ENCODE measurements at places on chromosomes 7 and 10.

- no peak for DNase-seq
Observed at GRCh38 chr7:130191791-130192190, 13.4 kb downstream of the TMEM209 start.

DNA sequence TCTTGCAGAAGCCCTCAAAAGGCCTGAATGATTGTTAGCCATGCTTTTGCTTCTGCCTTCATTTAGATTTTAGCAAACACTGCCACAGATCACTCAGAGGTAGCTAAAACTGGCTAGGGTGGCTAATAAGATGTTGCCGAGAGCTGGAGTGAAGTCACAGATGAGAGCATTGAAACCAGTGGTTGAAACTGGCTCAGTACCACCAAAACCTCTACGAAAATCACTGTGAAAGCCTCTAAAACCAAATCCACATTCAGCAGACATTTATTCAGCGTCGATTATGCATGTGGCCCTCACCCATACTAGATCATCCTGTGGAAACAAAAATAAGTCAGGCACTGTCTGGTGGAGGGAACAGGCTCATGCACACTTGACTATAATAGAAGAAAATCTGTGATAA is 50.8 kb downstream of the PIK3CG start:
- no peak for DNase-seq

DNA sequence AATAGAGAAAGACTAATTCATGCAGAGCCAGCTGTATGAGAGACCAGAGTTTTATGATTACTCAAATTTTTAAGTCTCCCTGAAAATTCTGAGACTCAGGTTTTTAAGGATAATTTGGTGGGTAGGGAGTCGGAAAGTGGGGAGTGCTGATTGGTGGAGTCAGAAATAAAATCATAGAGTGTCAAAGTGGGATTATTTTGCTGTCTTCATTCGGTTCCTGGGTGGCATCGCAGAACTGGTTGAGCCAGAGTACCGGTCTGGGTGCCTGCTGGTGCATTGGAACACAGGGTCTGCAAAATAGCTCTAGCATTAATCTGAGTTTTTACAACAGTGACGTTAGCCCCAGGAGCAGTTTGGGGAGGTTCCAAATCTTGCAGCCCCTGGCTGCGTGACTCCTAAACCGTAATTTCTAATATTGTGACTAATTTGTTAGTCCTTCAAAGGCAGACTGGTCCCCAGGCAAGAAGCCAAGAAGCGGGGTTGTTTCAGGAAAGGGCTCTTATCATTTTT is 32.4 kb downstream of the GPRIN2 start:
- no peak for DNase-seq

GRCh38 chr7:155660758-155661093 is 16.3 kb downstream of the RBM33 start:
- no peak for DNase-seq

DNA sequence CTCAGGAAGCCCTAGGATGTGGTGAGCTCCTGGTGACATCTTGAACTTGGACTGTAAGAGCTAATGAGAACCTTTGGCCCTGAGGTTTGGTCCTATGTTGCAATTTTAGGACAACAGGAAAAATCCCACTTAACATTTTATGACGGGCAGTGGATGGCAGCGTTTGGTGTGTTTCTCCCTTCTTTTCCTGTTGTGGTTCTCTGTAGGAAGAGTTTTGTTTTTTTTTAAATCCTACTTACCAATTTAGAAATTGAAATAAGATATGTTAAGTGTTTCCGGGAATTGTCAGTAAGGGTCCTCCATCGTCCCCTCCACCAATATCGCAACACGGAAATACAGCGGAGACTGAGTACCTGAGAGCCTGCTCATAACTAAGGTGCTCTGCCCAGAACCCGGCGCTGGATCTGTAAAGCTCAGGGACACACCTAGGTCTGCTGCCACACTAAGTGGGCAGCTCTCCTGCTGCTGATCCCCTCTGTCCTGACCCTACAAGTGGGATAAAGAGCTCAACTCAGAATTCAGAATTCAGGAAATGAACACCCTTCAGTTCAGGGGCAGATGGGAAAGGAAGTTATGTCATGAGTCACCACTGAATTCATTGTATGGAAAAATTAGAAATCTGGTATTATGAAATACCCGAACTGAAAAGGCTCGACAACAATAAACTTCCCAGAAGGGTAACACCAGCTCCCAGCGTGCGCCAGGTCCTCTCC is 9.1 kb upstream of the PROSER2 start:
- DNase-seq: no peak

DNA sequence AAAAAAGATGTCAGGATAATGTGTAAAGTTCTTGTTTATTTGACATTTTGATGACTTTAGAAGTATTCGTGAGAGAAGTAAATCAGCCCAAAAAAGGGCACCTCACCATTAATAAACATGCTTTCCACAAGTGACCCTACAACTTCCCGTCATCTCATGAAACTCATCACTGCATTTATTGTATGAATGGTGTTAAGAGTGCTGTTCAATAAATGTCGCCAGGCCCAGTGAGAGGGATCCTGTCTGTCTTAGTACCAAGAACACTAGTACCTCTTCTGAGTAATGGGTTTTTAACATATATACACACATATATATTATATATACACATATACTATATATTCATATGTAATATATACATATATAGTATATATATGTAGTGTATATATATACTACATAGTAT is 61.9 kb downstream of the TMEM26 start:
- DNase-seq: no peak

DNA sequence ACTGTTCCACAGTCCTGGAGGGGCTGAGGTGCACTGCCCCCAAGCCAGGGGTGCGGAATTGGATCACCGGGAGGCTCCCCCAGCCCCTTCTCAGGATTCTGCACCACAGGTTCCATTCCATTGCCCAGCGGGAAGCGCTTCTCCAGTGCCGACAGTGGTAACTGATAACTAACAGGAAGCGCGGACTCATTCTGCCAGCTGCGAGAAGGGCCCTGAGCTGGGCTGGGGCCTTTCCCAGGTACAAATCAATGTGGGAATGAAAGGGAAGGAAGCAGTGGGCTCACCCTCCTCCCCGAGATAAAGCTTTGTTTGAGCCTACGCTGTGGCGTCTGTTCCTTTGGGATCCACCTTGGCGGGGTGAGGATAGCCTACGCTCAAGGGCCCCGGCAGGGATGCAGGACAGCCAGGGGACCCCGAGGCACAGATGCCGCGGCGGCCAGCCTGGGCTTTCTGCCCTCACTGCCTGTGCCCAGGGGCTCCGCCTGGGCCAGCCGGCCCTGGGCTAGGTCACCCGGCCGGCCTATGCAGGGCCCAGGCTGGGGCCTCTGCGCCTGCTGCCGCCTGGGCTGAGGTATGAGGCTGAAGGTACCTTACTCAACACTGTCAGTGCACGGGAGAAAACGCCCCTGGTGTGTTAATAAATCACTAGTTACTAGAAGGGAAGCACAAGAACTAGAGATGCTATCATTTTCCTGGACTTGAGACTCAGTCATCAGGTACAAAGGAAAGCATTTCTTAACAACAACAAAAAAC is 39.4 kb downstream of the EN2 start:
- DNase-seq: no peak

DNA sequence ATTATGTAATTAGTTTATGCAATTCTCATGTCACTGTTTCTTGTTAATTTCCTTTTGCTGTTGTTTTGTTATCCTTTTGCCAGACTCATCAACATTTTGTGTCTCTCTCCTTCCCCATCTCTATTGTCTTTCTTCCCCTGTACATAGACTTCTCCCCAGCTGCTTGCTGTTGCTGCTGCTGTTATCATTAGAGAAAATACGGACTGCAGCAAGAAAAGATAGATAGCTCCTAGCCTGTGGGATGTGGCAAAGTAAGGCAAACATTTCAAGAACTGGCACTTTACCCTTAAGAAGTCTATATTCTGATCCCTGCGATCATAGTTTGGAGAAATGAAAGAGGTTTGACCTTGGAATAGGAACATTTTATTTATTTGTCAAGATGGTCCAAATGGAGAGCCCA is 162.2 kb downstream of the AOAH start:
- DNase-seq: no peak

- no peak for DNase-seq
Observed at GRCh38 chr10:8298896-8299570, 244.5 kb downstream of the GATA3 start.

- DNase-seq: no peak
Observed at GRCh38 chr7:132430041-132430855, 146.0 kb downstream of the PLXNA4 start.

- no peak for DNase-seq
Observed at GRCh38 chr7:14606101-14606500, 296.4 kb downstream of the DGKB start.

DNA sequence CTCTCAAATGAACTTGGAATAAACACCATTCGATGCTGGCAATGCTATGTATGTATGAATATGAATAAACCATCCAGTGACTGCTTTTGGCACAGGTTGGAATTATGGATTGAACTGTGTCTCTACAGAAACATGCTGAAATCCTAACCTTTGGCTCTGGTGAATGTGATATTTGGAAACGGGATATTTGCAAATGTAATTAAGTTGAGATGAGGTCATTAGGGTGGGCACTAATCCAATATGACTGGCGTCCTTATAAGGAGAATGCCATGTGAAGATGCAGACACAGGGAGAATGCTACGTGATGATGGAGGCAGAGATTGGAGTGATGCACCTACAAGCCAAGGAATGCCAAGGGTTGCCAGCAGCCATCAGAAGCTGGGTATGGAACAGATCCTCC is 3.4 kb upstream of the ACTR3B start:
- DNase-seq: no peak

- DNase-seq: no peak
Observed at GRCh38 chr10:132554991-132555647, 17.5 kb downstream of the INPP5A start.

DNA sequence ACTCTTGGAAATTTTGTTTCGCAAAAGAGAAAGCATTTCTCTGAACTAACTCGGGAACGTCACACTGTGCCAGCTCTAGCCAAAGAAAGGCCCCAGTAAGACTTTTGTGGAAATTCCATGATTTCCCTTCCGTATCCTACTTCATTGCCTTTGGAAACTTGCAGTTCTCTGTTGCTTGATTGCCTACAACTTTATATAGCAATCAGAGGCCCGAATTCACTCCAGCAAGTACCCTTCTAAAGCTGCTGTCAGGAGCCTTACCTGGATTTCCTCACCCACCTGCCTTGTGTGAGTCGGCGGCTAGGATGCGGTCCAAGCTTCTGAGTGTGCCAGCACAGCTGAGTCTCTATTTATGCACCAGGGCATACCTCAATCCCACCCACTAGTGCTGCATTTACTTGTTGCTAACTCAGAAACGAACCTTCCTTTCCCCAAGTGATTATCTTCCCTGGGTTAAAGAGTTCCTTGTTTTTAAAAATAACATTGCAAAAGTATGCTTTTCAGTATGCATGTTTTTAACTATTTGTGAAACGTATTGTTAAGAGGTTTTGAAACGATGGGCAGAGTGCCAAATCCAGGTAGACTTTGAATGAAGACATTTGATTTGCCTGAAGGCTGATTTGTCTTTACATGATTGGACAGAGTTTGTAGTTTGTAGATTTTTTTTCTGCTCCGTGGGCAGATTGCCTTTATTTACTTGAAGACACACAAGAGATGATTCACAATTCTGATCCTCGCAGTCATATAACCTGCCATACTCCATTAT is at the start of gene AGR2:
TSS of gene AGR2 (minus strand) at position 326 of the 766 bp plus-strand sequence. CDS start 3,203 bp downstream, outside the sequence.
- DNase-seq: no peak

DNA sequence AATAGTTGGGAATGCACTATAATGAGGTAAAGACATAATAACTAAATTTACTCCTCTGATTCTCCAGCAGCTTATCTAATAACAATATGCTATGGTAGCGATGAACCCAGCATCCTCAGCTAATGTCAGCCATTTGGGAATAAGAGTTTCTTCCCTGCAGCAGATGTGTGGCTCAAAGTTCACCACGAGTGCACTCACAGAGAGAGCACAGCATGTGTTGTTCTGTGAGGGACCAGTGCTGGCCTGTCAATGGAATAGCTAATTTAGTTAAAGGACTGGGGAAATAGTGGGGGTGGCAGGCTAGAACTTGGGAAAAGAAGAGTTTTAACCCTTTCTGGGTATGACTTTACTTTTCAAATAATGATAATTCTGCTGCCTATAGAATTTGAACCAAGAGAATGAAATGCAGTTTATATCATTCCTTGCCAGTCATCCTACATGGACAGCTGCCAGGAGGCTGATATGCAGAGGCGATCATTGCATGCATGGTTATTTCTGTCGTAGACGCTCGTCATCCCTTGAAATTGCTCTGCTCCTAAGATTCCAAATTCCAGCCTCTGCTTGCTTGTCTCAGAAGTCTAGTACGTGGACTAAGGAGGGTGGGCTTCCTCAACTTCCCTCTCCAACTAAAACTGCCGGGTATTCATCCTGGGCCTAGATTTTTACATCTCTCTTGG is 355.6 kb downstream of the RNLS start:
- no peak for DNase-seq

DNA sequence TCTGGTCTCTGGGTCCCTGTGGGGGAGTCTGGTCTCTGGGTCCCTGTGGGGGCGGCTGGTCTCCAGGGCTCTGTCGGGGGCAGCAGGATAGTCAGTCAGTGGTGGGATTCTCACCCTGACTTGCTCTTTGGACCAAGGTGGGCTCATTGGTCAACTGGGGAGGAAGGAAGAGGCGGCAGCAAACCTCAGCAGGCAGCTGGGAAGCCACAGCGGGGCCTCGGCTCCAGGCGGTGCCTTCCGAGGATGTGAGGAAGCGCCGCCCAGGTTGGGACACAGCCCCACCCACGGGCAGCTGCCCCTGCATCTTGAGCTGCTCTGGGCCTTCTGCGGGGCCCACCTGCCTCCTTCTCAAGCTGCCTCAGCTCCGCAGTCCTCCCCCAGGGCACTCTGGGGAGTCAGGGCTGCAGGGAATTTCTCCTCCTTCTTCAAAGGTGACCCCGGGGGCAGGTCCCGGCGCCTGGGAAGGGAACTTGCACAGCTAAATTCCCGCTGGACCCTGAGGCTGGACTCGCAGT is 20.4 kb upstream of the KNDC1 start:
- no peak for DNase-seq

- no peak for DNase-seq
Observed at GRCh38 chr7:85065888-85066485, 120.9 kb downstream of the SEMA3D start.

DNA sequence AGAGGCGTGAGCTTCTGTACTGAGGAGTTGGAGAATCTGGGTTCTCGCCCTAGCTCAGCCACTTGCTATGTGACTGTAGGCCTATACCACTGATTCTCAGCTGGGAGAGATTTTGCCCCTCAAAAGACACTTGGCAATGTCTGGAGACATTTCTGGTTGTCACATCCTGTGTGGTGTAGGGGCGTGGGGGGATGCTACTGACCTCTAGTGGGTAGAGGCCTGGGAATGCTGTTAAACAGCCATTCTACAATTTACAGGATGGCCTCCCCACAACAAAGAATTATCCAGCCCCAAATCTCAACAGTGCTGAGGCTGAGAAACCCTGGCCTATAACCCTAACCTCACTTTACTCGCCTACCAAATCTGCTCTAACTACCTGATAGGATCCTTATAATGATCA is 58.8 kb upstream of the GAD2 start:
- no peak for DNase-seq

DNA sequence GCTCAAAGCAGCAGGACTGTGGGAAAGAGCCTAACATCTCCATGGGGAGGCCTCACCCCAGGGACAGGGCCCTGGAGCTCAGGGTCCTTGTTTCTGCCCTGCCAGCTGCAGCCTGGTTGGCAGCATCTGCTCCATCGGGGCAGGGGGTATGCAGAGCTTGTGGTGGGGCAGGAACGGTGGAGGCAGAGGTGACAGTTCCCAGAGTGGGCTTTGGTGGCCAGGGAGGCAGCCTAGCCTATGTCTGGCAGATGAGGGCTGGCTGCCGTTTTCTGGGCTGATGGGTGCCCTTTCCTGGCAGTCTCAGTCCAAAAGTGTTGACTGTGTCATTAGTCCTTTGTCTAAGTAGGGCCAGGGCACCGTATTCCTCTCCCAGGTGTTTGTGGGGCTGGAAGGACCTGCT is 12.2 kb upstream of the AHCYL2 start:
- DNase-seq: no peak

GRCh38 chr10:52741851-52742250 is 30.7 kb downstream of the MBL2 start:
- DNase-seq: no peak
